Fibroblast of the conjunctiva (primary cell): ENCODE measurements at places on chromosomes 2 and 18.

- DNase-seq: no peak
These were observed at the start of gene ADAM23 for GRCh38 chr2:206442833-206443734. Gene ADAM23, plus strand, starts transcription at chr2:206443532. Its CDS starts 335 bp downstream, at chr2:206443867.

DNA sequence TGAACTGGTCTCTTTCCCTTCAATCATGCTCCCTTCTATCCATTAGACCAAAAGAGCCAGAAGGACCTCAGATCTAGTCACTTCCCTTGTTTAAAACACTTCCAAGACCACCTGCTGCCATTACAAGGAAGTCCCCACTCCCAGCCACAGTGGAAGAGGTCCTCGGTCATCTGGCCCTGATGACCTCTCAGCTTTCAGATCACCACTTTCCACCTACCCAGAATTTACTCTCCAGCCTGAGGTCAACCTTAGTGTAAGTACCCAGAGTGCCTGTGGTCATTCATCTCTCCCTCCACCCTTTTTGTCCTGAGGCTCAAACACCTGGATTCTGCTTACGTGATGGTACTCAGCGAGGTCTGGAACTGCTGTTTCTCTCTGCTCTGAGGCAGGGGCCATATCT lies 67.1 kb downstream of the MARCO start:
- DNase-seq: no peak

GRCh38 chr2:105502625-105503334 lies 103.9 kb upstream of the FHL2 start:
- no peak for DNase-seq

DNA sequence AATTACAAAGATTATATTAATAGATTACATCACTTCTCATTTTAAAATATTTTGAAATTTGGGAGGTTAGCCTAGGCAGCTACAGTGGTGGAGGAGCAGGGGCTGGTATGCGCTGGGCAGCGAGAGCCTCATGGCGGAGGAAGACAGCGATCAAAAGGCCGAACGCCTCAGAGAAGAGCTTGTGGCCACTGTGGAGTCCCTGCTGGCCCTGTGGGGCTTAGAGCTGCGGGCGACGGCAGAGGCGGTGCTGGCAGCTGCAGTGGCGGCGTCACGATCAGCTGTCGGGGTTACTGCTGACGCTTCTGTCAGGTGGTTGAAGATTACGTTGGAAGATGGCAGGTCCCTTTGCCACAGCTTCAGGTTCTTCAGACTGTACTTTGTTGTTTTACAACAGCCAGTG lies 87.4 kb downstream of the ROCK2 start:
- no peak for DNase-seq

DNA sequence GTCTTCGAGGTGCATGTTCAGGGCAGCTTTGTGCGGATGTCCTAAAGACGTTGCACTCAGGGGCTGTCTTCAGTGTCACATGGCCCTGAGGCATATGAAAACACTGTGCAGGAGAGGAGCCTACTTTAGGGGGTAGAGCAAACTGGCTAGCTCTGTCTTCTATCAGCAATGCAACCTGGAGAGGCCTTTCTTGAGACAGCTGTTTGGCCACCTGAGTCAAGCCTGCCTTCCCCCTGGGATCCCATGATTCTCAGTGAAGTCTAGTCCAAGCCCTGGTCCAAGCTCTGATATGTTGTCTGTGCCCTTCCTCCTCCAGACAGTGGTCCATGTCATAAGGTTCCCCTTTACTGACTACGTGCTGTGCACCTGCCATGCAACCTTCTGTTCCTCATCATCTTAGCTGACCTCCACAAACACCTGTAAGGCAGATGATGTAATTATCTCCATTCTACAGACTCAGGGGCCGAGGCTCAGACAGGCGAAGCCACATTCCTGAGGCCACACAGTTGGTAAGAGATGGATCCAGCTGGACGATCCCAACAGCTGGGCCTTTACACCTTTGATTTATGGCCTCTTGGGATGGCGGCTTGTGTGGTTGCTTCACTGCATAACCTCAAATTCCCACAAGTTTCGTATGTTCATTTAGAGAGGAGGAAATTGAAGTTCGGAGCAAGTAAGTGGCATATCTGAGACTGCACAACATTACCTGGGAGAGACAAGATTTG lies 109.9 kb downstream of the COPS8 start:
- no peak for DNase-seq

GRCh38 chr18:62877411-62878221 lies 162.3 kb downstream of the PHLPP1 start:
- no peak for DNase-seq

DNA sequence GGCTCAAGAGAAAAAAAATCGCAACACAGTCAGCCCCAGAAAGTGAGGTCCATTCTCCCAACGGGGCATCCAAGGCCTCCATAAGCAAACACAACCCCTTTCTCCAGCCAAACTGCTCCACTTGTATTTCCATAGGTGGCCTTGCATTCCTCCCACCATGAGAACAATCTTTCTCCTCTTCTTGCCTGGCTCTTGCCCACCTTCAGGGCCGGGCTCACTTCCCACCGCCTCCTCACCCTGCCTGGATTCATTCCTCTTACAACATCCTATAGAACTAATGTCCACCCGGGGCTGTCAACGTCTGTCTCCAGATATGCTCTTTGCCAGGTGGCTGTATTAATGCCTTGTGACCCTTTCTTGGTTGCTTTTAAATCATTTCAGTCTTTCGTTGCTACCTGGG lies 124.5 kb downstream of the SMAD7 start:
- DNase-seq: no peak

GRCh38 chr2:44543773-44544725 lies 182.3 kb downstream of the CAMKMT start:
- DNase-seq: no peak

- no peak for DNase-seq
These were observed 148.6 kb downstream of the FAM210A start for GRCh38 chr18:13577781-13578180.

DNA sequence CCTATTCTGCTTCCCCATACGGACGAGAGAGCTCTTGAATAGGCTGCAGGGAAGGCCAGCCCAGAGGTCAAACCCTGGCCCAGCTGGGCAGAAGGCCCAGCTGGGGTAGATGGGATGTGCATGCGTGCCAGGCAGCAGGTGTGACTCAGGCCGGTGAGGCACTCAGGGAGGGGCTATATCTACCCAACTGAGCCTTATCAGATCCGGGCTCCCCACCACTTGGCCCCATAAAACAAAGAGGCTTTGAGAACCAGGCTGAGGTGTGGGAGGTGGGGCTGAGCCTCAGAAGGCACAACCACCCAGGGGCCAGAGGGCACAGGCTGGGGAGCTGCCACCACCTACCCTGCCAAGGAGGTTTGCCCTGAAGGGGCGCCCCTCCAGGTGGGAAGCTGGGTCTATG lies 8.0 kb upstream of the CFAP65 start:
- DNase-seq: no peak

- DNase-seq: no peak
These were observed 11.0 kb upstream of the EPG5 start for GRCh38 chr18:45978084-45978483.
